ENCODE measurements at places on chromosomes 16 and 17.

GRCh38 chr17:8337802-8338752 is 1.6 kb upstream of the ODF4 start:
- DNase-seq = no peak

- no peak for DNase-seq
Measured at GRCh38 chr17:75490173-75490743, 25.1 kb downstream of the CASKIN2 start.

- peak; percentile 62 for DNase-seq
Measured at GRCh38 chr17:69335058-69335457, 8.1 kb upstream of the ABCA5 start.

- no peak for DNase-seq
Measured at GRCh38 chr17:45353043-45353442, 36.2 kb upstream of the MAP3K14 start.

DNA sequence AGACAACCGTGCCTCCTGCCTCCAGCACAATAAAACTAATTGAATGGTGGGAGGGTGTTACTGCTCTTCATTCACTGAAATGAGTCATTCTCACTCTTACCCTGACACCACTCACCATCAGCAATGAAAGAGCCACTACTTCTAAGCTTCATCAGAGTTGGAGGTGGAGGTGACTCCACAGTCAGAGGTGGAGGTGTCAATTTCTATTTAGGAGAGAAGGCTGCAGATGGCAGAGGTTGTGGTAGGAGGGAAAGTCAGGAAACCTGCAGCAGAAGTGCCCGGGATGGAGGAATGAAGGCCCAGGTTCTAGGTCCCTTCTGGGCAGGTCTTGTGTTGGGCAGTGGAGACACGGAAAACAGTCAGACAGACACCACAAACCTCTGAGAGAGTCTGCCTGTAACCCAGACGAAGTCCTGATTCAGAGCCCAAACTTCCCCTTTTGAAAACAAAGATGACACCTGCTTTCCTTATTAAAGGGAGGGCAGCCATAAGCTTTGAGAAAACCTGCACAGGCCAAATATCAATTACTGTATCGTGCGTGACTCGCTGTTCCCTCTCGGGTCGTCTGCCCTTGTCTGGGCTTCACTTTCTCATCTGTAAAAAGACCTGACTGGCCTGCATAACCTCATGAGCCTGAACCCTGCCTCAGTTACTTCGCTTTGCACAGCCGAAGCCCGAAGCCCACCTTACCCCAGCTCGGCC is 668 bp downstream of the ATPAF2 start:
- DNase-seq = no peak

- DNase-seq = peak; percentile 82
Measured at GRCh38 chr16:67528222-67528869, at the start of gene RIPOR1. Gene RIPOR1 (plus strand): TSS chr16:67528829. CDS start chr16:67538447, 9,618 bp downstream.

GRCh38 chr16:55754056-55754455 is 78.8 kb downstream of the CES1 start:
- DNase-seq = no peak

DNA sequence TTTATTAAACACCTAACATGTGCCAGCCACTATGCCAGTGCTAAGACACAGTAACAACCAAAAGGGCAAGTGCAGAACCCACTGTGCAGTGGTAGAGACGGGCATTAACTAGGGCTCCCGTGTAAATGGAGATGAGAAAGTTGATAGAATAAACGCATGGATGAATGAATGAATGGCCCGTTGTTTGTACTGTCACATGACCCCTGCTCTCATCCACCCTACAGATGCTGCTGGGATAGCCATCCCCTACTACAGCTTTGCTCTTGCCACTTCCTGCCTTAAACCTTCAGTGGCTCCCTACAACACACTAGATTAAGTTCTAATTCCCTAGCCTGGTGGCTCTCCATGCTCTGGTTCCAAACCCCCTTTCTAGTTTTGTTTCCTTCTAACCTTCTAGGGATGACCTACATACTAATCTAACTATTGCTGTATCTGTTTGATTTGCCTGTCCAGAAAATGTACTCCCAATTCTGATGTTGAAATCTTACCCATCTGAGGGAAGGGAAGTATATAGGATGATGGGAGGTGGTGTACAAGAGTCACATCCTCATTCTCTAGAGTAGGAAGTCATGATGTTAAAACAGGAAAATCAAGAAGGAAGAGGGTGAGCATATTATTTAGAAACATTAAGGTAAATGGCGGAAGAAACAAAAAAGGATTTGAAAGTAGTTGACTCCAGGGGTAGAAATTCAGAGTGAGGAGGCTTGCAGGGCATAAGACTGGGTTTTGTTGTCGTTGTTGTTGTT is 11.4 kb upstream of the TNRC6C start:
- no peak for DNase-seq

DNA sequence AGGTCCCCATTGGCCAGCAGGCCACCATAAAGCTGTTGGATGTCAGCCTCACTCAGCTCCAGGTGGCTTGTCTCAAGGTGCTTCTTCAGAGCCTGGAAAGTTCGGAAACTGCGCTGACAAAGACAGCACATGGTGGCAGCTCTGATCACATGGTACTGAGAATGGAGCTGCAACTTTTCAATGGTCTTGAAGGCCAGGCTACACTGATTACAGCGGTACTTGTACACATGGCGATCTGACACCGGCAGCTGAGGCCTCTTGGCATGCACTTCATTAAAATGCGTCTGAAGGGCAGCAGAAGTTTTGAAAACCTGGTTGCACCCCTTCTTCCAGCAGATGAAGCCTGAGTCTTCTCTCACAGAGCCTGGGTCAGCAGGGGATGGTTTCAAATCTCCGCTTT is 249.7 kb downstream of the ZFHX3 start:
- no peak for DNase-seq

DNA sequence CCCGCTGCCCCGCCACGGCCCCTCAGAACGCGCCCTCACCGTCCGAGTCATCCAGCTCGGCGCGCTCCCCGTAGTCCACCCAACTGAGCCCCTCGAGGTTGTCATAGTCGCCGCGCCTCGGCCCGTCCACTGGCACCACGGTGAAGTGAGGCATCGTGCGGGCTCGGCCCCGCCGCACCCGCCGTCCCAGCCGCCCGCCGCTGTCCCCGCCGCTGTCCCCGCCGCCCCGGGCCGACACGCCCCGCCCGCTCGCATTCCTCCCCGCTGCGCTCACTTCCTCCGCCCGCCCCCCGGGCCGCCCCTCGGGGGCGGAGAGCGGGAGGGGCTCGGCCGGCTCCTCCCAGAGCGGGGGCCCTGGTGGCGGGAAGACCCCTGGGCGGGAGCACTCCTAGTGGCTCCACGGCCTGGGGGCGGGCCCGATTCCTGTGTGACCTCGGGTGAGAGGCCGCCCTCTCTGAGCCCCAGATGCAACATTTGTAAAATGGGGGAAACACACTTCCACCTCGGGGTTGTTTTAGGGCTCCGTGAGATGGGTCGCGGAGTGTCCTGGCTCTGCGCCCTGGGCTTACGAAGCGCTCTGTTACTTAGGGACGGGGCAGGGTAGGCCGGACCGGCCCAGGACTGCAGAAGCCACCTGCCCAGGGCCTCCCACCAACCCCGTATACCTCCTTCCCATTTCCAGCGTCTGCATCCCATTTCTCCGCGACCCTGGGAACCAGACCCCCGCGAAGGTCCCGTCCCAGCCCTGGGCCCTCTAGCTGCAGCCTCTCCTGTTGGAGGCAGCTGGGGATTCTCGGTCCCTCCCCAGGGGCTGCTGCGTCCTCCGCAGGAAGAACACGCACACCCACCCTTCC is at the start of gene SLC12A4:
SLC12A4 (minus strand) TSS at position 238 of the 854 bp plus-strand sequence; CDS start at position 154, 84 bp downstream.
- peak; percentile 96 for DNase-seq

GRCh38 chr17:45428931-45429338 is 3.7 kb downstream of the ARHGAP27 start:
- DNase-seq = no peak

GRCh38 chr17:67656494-67657203 is 61.1 kb upstream of the NOL11 start:
- DNase-seq = no peak

GRCh38 chr16:20001856-20002707 is 71.6 kb downstream of the GPR139 start:
- DNase-seq = no peak

- DNase-seq = no peak
Measured at GRCh38 chr17:59178266-59178985, 22.9 kb downstream of the PRR11 start.

DNA sequence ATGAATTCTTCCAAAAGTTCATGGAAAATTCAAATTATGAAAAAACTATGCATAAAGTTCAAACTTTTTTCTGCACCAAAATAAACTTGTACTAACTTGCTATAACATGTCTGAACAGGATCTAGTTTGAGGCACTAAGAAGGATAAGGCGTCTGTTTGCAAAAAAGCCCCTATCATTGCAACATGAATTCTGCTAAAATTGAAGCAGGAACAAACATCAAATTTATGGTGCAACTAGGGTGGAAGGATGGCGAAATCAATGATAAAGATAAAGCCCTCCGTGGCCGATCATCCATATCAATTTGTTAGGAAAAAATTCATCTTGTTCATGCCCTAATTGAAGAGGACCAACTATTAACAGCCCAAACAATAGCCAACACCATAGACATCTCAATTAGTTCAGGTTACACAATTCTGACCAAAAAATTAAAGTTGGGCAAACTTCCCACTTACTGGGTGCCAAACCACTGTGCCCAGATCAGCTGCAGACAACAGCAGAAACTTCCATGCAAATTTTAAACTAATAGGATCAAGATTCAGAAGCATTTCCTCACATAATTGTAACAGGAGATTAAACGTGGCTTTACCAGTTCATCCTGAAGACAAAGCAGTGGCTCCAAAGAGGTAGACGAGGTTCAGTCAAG is 12.9 kb downstream of the IL21R start:
- no peak for DNase-seq

- DNase-seq = no peak
Measured at GRCh38 chr17:40344421-40345160, 19.9 kb downstream of the GJD3 start.

DNA sequence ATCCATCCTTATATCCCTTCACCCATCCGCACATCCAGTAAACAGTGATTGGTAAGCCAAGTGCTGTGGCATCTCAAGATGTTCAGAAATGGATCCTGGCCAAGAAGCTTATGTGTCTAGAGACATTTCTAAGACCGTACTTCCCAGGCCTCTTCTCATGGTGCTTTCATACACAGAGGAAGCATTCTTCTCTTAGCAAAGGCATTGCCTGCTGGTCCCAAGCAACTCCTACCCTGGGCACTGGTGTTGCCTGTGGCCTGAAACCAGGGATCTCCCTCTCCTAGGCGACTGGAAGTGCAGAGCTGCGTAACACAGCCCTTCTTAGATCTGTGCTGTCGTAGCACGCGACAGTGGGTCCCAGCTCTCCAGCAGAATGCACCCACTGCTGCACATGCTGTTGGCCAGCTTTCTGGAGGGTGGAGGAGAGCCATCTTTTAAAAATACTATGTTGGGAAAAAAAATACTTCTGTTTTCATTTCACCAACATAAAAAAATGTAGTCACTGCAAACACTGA is 182.9 kb downstream of the CCDC182 start:
- DNase-seq = no peak

GRCh38 chr16:89949756-89950155 is 1.2 kb downstream of the DEF8 start:
- no peak for DNase-seq

- peak; percentile 97 for DNase-seq
Measured at GRCh38 chr17:14308965-14309879, 8.3 kb downstream of the HS3ST3B1 start.

DNA sequence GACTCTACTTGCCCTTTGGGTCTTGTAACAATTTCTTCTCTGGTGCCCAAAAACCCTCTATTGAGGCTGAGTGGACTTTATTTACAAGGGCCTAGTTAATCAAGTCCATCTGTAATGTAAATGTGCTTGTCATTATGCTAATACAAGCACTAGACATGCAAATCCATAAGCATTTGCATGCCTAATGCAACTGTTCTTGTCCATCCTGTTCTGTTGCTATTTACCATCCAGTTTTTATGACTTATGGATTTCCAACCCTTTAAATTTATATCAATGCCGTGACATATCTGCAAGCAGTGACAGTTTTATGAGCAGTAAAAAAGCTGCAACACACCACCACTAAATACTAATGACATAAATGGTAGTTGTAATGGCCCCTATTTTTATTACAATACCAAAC is 33.4 kb downstream of the CBLN1 start:
- DNase-seq = no peak

- no peak for DNase-seq
Measured at GRCh38 chr17:58092101-58092796, 9.0 kb downstream of the DYNLL2 start.

GRCh38 chr16:88369447-88370008 is 13.2 kb upstream of the ZNF469 start:
- DNase-seq = no peak

GRCh38 chr16:89134269-89134668 is 37.3 kb upstream of the CDH15 start:
- no peak for DNase-seq

DNA sequence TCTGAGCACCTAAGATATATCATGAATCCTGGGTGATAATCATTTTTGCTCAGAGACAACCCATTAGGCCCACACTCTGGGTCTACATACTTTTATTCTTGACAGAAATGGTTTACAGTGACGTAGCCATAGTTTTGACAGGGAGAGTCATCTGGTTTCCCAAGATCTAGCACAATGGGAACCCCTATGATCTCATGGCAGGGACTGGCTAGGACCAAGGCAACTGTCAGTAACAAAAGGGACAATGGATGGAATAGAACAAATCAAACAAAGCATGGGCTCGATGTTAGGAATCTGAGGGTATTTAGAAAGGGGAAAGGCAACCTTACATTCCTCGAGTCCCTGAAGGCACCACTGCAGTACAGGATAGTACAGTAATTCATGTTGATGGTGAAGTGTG is 20.5 kb downstream of the CFAP97D1 start:
- no peak for DNase-seq

- DNase-seq = no peak
Measured at GRCh38 chr17:32806646-32807045, 70.3 kb downstream of the MYO1D start.

DNA sequence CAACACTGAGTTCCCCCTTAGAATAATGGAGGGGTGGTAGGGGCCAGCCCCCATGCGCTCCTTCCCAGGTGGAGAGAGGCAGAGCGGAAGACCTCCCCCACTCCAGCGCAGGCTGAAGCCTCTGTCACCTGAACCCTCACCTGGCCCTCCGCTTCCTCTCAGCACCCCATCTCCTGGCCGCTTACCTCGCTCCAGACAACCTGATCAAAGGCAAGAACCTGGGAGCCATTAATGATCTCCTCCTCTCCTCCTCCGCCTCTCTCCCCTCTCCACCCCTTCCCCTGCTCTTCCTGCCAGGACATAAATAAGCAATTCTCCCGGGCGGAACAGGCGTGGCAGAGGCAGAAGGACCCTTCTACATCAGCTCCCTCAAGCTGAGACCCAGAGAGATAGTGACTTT is 110.2 kb upstream of the LHX1 start:
- DNase-seq = no peak

GRCh38 chr16:85956426-85956825 is 57.5 kb downstream of the IRF8 start:
- DNase-seq = no peak

Data from AG08395 (cell line).